ENCODE measurements at places on chromosomes 12 and 14. TPM values are rescaled to one million over a fixed set of nuclear protein-coding genes. Genes with fewer than 3 reads are reported as not detected.

Gene TAS2R19
- 0.99 TPM for total RNA-seq

Gene ABCB9
- total RNA-seq, result 6.3 TPM

Gene TMEM263
- total RNA-seq, result 14.5 TPM

Gene PYM1
- total RNA-seq, result 58.5 TPM

Gene SLC10A1
- total RNA-seq, result not detected

Gene GPX2
- total RNA-seq, result 0.30 TPM

Gene CDC42BPB
- 87.9 TPM for total RNA-seq

Gene DICER1
- total RNA-seq, result 60.2 TPM

Gene RIMBP2
- 0.31 TPM for total RNA-seq

Gene DENND5B
- total RNA-seq, result 16.2 TPM

Gene MYBPC1
- not detected for total RNA-seq

Gene CFAP251
- total RNA-seq, result 2.9 TPM

Gene KRT79
- total RNA-seq, result not detected

Gene KRT74
- total RNA-seq, result not detected

Gene RASSF8
- total RNA-seq, result 46.7 TPM

Gene OTUB2
- 4.1 TPM for total RNA-seq

Gene PDZRN4
- not detected for total RNA-seq

Measured in H1 (cell line).